Hair follicular keratinocyte (primary cell): ENCODE measurements at places on chromosomes 3 and 15. TPM values are rescaled to one million over a fixed set of nuclear protein-coding genes. Genes with fewer than 3 reads are reported as not detected.

OCA2 gene
- total RNA-seq: not detected in 2 replicates

CAMP gene
- 0.62 TPM in 1 of 2 replicates, not detected in the other for total RNA-seq

CHST2 gene
- total RNA-seq: 9.5 and 11.7 TPM in 2 replicates

SPINK8 gene
- total RNA-seq: not detected in 2 replicates

GOLGA6L7 gene
- total RNA-seq: not detected in 2 replicates

UPK1B gene
- total RNA-seq: 1.7 and 12.2 TPM in 2 replicates

LTF gene
- not detected in 2 replicates for total RNA-seq
